ENCODE measurements at places on chromosomes 1 and 21.
A peak's percentile ranks its signal among the peaks of the same experiment; 100 is the strongest.

DNA sequence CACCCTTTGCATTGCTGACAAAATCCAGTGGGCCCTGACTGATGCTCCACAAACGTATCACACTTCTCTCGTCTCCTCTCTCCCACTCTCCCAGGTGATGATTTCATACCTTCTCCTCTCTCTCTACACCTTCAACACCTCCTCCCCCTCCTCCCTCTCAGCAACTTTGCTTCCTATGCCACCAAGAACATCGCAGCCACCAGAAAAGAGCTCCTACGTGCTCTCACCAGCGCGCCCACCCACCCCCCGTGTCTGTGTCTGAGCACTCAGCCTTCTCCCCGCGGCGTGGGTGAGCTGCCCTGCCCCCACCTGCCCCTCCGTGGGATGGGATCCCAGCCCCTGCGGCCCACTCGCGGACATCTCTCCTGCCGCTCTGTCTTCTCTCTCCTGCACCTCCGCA is 55.1 kb upstream of the COX20 start:
- no peak for DNase-seq

- DNase-seq: peak; percentile 87
Observed at GRCh38 chr1:168470901-168471431, 72.8 kb downstream of the XCL2 start.

DNA sequence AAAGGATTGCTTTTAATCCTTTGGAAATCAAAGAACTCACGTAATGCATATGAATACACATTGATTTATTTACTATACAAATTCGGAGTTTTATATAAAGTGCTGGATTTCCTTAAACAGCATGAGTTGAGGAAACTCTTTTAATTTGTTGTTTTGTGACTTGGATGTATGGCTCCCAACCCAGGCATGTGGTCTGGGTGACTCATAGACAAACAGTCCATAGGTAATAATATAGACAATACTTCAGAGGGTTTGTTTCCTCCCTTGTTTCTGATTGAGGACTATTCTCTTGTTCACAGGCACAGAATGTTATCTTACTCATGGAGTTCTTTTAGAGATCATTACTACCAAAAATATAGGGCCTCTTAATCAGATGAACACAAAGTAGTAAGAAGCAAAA is 43.8 kb downstream of the XPR1 start:
- DNase-seq: no peak

GRCh38 chr1:208476846-208477170 is 232.6 kb upstream of the PLXNA2 start:
- DNase-seq: no peak

DNA sequence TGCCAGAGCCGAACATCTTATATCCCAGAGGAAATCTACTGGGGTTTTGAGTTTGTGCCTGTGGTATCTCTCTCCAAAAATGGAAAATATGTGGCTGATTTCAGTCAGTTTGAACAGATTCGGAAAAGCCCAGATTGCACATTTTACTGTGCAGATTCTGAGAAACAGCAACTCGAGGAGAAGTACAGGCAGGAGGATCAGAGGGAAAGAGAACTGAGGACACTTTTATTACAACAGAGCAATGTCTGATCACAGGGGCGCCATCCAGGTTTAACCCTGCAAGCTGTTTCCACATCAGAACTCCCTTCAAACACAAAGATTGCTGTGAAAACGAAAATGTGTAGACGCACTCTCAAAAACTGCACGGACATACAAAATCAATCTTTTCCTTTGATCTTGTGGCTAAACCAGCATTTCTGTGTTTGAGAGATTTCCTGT is 43.4 kb downstream of the KCNJ15 start:
- DNase-seq: no peak

DNA sequence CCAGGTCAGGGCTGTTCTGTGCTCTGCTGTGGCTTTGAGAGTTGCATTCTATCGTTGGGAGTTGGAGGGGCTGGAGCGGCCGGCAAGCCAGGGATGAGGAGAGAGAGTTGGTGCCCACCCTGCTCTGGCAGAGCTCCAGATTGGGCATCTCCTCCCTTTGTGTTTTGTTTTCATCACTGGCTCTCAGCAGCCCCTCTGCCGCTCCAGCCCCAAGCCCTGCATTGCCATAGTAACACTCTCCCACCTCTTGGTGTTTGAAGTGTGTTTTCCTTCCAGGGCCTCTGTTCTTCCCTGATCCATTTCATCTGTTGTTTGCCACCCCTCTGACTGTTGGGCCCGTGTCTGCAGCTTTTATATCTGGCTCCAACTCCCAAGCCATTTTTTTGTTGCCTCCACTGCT is 152.7 kb downstream of the URB2 start:
- no peak for DNase-seq

DNA sequence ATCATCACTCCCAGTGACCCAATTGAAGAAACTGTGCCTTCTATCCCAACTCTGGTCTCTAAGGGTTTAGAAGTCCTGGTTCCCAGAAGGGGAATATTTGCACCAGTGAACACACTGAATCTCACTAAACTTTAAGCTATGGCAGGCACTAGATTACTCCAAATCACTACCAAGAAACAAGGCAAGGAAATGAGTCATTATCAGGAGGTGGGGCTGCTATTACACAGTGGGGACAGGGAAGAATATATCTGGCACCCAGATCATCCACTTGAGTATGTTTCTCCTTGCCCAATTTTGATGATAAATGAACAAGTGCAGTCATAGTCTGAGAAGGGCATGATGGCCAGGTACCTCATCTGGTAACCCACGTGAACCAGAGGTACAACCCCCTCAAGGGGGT is 7.0 kb downstream of the MRPL9 start:
- DNase-seq: no peak

DNA sequence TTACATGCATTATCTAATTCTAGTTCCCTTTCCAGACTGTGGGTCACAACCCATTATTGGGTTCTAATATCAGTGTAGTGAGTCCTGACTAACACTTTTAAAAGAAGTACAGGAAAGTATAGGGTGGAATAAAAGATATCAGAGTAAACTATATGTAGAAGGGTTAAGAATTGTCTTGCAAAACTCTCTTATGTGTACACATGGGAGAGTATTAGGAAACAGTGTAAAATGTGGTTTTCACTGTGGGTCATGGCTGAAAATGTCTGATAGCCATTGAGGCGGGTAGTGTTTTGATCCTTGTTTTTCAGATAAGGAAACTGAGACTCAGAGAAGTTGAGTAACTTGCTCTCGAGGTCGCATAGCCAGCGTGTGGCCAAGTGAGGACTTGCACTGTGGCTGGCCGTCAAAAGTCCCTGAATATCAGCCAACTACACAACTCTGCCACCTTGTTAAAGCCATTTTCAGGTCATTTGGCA is 18.5 kb upstream of the MTARC1 start:
- DNase-seq: no peak

DNA sequence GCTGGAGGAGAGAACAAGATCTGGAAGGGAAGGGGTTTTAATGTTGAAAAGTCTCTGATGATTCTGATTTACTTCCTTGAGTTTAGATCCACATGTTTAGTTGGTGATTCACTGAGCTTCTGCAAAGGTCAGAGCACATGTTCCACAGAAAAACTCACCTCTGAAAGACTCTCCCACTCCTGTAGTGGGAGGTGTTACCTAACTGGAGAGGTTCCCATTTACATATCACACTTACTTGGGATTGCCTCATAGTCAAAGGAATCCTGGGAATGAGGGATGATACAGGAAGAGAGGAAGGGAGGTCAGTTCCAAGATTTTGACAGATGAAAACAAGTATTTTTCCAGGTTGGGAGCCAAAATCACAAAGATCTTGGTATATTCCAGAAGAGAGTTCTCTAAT is 2.7 kb upstream of the NTNG1 start:
- DNase-seq: no peak

GRCh38 chr1:89945852-89946476 is 48.9 kb upstream of the ZNF326 start:
- no peak for DNase-seq

DNA sequence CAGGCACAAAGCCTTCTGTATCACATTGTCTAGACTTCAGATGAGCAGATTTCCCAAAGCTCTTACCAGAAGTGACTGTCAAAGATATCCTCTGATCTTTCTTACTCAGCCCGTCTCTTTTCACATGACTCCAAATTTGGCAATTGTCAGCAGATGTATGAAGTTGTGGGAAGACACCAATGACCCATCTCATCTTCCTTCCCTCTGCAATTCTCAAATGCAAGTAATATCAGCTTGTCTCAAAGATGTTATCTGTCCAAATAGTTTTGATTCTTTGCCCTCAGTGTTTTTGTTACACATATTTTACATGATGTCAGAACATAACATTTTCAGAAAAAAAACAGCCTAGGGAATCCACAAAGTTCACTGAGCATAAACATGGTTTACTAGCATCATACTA is 45.1 kb upstream of the RGS2 start:
- DNase-seq: peak; percentile 62

DNA sequence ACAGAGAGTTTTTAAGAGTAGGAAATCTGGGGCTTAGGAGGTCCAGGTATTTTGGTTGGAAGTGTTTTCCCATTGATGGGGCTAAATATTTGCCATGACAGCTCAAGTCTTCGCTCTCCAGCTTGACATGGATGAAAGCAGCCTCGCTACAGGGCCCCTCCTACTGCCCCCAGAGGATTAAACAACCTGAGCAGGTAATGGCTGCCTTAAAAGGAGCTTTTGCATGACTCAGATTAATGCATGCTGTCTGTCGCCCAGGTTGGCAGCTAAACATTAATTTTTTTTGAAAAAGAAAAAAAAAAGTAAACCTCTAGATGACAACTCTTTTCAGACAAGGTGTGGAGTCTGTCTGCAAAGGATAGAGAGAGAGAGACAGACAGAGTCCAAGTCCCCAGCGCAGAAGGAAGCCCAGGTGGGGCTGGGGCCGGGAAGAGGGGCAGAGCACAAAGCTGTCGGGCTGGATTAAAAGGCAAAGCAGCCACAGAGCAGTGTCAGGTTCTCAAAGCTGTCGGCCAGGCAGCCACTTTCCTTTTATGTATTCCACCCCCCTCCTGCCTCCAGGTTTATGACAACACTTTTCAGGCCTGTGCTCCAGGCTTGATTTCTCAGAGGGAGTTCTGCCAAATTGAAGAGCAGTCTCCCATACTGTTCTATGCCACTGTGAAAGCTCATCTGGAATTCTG is 127.9 kb downstream of the CLIC6 start:
- DNase-seq: peak; percentile 26

GRCh38 chr1:17875171-17875881 is 120.2 kb downstream of the ACTL8 start:
- DNase-seq: peak; percentile 62

GRCh38 chr1:218436346-218436745 is 91.2 kb downstream of the TGFB2 start:
- no peak for DNase-seq

- no peak for DNase-seq
Observed at GRCh38 chr1:160726498-160727315, 12.3 kb upstream of the SLAMF7 start.

DNA sequence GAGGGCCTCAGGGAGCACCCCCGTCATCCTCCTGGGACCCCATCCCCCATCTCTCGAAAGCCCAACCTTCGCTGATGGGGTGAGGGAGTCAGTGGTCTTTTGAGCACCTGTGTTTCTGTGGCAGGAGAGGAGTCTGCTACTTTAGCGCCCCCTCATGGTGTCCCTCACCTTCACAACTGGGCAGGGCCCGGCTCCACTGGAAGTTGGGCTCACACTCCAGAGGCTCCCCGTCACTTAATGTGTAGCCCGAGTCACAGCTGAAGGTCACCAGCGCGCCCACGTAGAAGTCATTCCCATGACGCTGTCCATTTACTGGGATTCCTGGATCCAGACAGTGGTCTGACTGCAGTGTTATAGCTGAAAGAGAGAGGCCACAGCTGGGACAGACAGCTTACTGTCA is 139.5 kb upstream of the HMGB4 start:
- DNase-seq: no peak

DNA sequence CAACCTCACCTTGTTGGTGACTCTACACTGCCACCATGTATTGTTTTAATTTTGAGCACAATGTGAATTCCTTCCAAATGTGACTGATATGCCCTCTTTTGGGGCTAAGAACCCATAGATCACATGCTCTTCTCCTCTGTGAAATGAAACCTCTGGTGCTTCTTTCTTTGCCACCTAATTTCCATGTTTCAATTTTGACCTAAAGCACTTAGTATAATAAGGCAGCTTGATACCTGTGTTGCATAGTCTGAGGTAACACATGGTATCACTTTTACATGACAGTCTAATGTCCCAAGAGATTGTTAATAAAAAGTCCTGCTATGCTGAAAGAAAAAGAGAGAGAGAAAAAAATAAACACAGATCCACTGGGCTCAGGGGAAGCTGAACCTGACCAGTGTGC is 24.2 kb downstream of the CLEC20A start:
- DNase-seq: no peak

DNA sequence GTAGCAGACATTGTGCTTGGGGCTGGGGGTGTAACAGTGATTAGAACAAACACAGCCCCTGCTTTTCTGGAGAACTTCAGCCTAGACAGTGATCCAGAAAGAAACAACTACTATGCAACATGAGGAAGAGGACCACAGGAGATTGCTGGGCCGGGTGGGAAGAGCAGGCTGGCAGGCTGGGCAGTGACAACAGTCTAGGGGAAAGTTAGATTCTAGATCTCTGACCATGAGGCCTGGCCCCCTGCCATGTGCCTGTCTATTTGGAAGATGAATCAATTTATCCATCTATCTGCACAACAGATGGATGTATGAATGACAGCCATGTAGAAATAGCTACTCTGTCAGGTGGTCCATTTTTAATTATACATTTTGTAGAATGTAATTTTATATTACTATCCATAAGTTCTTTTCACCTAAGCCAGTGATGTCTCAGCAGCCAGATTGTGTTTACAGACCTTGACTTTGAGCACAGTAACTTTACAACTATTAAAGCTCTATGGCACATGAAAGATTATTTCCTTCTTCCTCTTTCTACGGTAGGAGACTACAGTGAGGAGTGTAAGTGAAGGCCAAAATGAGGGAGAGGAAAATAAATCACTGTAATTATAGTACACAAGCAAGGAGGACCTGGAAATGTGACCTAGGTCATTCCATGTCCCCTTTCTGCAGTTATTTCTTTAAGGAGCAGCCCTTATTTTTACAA is 15.5 kb downstream of the CLIC6 start:
- no peak for DNase-seq

GRCh38 chr1:111565079-111565478 is 54.5 kb upstream of the RAP1A start:
- DNase-seq: peak; percentile 70

GRCh38 chr1:56709269-56709880 is 64.3 kb downstream of the PRKAA2 start:
- peak; percentile 50 for DNase-seq

DNA sequence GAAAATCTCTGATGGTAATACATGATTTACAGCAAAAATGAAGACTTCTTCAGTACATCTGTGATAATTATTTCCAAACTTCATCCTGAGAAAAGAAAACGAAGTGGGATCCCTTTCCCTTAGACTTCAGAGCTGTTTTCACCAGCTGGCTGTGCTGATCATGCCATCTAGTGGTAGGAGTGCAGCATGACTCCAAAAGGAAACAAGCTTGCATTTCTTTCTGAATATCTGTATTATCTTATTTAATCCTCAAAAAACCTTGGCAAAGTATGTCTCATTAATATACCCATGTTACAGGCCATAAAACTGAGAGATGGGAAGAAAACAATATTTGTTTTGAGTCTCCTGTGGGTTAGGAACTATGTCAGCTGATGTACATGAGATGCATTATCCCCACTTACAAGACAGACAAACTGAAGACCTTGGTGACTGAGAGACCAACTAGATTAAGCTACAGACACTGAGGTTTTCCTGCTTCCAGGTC is 9.8 kb upstream of the GJA8 start:
- peak; percentile 48 for DNase-seq
